BJ (cell line): ENCODE measurements at places on chromosomes 13 and 19. TPM values are rescaled to one million over a fixed set of nuclear protein-coding genes. Genes with fewer than 3 reads are reported as not detected.

DNA sequence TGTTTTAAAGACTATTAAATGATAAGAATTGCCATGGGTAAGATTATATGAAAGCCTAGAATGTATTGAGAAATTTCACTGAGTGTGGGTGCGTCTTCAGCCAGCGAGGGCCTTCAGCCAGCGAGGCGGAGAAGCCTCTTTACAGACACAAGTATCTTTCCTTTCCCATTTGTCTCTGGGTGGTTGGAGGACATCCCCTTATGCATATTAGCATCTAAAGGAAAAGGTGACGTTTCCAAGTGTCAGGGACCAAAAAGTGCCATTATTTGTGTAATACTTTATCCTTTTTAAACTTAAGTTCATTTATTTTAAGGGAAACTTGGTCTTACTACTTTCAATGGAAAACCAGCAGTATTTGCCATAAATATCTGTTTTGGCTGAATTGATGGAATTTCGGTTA is 22.2 kb downstream of the SMARCA4 start:
- no peak for DNase-seq

- peak; percentile 73 for DNase-seq
Observed at GRCh38 chr13:48400850-48401291, 12.0 kb downstream of the LPAR6 start.

GRCh38 chr13:80737513-80737912 is 396.6 kb upstream of the SPRY2 start:
- no peak for DNase-seq

The MYBPC2 gene
- polyA plus RNA-seq = not detected in 2 replicates

The SYNE4 gene
- polyA plus RNA-seq = 0.16 and 0.20 TPM in 2 replicates

The TEX101 gene
- polyA plus RNA-seq = not detected in 2 replicates
